ENCODE measurements at places on chromosomes 3 and 15. TPM values are rescaled to one million over a fixed set of nuclear protein-coding genes. Genes with fewer than 3 reads are reported as not detected.

The XCR1 gene
- total RNA-seq = not detected

The IQCH gene
- 1.0 TPM for total RNA-seq

The FILIP1L gene
- not detected for total RNA-seq

The MOBP gene
- total RNA-seq = not detected
